ENCODE measurements at places on chromosomes 12 and 14.

- DNase-seq: no peak
Measured at GRCh38 chr12:15322164-15323061, at the start of gene PTPRO. Gene PTPRO (plus strand): TSS chr12:15322508.

DNA sequence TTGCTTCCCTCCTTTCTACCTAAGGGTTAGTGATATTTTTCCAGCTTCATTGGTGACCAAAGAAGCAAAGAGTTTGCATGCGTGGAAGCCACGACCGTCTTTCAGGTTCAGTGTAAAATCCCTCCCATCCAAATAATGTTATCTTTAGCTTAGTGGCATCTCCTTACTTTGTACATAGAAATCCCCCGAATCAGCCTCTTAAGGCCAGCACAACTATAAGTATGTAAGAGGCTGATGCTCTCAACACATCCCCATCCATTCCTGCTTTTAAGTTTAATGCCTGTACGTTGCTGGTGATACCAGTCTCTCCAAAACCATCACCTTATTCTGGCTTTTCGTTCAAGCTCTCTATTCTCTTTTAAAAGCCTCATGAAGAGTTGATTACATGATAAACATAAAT lies 14.6 kb downstream of the CDKN1B start:
- DNase-seq: no peak

GRCh38 chr12:71548893-71549292 lies 109.3 kb downstream of the LGR5 start:
- DNase-seq: no peak

- no peak for DNase-seq
Measured at GRCh38 chr14:102675396-102675795, 82.9 kb downstream of the RCOR1 start.

GRCh38 chr12:7376196-7376595 lies 67.8 kb downstream of the CD163L1 start:
- DNase-seq: no peak

DNA sequence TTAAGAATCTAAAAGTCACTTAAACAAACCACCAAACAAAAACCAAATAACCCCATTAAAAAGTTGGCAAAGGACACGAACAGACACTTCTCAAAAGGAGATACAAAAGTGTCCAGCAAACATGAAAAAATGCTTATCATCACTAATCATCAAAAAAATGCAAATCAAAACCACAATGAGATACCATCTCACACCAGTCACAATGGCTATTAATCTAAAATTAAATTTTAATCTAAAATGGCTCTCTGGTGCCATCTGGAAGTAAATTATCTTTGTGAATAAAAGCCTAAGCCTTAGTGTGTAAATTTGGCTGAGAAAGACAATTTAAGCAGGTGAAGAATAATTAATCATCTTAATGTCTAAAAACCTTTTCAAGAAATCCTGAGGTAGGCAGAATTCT lies 204.5 kb upstream of the PPFIA2 start:
- DNase-seq: no peak

- no peak for DNase-seq
Measured at GRCh38 chr12:102726686-102727085, 190.4 kb downstream of the PAH start.

DNA sequence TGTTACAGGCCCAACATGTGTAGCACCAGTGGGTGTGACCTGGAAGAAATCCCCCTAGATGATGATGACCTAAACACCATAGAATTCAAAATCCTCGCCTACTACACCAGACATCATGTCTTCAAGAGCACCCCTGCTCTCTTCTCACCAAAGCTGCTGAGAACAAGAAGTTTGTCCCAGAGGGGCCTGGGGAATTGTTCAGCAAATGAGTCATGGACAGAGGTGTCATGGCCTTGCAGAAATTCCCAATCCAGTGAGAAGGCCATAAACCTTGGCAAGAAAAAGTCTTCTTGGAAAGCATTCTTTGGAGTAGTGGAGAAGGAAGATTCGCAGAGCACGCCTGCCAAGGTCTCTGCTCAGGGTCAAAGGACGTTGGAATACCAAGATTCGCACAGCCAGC lies 8.6 kb downstream of the BCL2L14 start:
- no peak for DNase-seq

DNA sequence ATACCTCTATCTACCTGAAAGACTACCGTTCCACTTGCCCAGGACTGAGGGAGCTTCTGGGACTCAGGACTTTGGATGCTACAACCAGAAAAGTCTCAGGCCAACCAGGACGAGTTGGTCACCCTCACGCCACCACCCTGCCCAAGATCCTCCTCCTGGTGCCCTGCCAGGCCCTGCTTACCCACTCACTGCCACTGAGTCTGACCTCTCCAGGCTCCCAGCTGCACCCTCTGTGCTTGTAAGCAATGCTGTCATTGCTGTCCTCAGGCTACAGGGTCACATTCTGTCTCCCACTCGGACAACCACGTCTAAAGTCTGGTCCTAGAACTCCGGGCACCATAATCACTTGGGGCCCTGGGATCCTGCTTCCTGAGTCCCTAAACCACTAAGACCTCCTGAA lies 9.2 kb downstream of the TTC7B start:
- DNase-seq: no peak

DNA sequence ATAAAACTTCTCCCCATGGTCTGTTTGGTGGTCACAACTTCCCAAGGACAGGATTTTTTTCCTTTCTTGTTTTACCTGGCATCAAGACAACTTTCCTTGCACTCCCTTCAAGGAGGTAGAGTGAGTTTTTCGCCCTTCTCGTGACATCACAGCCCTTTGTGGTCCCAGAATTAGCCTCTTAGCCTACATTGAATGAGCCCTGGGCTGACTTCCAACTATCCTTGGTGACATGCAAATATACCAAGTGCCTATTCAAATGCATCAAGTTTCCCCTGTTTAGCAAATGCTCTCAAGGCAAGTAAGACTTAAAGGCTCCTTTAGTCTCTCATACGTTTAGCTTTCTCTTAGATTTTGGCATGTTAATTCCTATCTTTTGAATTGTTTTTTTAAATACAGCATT lies 36.6 kb downstream of the TC2N start:
- no peak for DNase-seq
